ENCODE measurements at places on chromosomes 12 and 14.

DNA sequence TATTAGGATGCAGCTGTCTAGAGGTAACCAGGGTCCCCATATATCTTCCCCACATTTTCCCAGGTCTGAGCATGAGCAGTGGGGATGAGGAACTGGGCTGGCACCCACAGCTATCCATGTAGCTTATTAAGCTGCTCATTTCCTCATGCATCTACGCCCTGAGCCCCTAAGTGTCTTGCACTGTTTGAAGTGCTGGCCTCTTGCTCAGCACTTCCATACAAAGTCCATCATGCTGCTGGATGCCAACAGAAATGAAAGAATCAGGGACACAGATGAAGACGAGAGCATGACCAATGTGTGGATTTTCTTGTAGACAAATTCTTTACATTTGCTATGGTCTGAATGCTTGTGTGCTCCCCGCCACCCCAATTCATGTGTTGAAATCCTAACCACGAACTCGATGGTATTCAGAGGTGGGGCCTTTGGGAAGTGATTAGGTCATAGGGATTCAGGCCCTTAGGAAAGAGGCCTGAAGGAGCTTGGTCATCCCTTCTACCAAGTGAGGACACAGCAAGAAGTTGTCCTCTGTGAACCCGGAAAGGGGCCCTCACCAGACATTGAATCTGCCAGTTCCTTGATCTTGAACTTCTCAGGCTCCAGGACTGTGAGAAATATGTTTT is 54.5 kb downstream of the C12orf75 start:
- DNase-seq = no peak

DNA sequence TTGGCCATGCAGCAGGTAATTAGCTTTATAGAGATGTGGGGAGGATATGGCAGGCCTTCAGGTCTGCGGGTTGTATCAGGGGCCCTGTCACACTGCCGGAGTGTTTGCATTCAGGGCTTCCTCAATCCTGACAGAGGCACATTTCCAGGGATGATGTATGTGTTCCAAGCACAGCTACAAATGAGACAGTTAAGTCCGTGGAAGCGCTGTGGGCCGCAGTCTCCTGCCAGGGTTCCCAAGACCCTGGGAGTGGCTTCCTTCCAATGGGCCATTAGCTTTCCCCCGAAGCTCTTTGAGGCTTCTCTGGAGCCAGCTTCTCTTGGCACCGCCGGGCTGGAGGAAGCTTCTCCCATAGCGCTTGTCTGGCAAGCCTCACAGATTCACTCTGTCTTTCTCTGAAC is 1524.7 kb upstream of the TMEM132C start:
- DNase-seq = no peak

GRCh38 chr12:26037615-26038220 is 79.2 kb downstream of the RASSF8 start:
- no peak for DNase-seq

GRCh38 chr14:67410313-67410712 is 1.7 kb downstream of the PLEK2 start:
- no peak for DNase-seq

GRCh38 chr14:64958743-64959142 is 13.4 kb downstream of the RAB15 start:
- no peak for DNase-seq

- no peak for DNase-seq
Observed at GRCh38 chr12:45336331-45336730, 120.4 kb downstream of the ANO6 start.

DNA sequence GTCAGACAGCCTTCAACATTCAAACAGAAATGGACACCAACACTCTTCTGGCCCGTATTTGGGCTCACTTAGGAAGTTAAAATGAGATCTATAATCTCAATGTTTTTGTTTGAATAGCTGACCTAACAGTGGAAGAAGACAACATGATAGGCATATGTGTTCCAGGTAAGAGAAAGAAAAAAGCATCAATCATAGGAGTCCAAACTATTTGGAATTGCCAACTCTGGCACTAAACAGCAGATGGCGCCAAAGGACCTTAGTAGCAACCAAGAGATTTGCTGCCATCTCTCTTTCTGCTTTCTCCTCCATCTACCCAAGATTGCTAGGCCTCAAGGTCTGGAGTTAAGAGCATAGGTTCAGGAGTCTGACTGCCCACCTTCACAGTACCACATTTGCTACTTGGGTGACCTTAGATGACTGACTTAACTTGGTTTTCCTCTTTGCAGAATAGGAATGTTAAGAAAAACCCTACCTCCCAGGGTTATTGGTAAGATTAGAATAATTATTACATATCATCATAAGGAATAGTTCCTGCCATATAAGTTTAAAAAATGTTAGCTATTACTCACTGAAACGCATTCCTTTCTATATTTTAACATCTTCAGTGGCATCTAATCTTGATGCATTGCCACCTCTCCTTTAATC is 30.2 kb downstream of the PEX5 start:
- peak; percentile 26 for DNase-seq

DNA sequence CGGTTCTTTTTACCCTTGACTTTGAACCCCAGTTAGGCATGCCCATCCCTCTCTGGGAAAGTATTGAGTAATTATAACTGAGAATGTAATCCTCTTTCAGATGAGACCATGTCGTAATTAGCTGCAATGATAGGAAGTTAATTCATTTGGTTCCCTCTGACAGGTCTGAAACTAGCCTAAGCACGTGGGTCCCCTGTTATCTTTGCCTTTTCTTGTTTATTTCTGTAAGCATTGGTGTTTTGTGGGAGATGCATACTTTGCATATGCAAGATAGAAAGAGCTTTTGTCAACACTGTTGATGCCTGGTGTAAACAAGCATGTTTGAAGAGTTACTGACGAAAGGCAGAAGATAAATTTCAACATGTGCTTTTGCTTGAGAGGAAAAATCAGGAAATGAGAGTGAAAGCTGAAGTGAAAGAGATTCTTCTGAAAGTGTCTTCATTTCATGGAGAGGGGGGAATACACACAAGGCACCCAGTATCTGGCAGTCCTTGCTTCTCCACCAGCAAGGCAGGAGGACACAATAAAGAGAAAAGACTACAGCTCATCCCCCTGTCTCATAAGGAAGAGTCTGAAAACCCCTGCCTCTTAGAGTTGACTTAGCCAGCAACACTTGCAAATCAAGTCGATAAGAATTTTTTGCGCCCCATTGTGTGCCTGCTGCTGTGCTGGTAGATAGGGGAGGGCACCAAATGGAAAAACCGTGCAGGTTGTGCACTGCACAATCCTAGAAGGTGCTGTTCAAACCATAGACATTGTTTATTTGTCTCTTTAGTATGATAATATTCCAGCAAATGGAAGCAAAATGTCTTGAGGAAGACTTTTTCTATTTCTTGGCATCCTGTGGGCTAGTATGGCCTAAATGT is 77.8 kb downstream of the SLC24A4 start:
- no peak for DNase-seq

DNA sequence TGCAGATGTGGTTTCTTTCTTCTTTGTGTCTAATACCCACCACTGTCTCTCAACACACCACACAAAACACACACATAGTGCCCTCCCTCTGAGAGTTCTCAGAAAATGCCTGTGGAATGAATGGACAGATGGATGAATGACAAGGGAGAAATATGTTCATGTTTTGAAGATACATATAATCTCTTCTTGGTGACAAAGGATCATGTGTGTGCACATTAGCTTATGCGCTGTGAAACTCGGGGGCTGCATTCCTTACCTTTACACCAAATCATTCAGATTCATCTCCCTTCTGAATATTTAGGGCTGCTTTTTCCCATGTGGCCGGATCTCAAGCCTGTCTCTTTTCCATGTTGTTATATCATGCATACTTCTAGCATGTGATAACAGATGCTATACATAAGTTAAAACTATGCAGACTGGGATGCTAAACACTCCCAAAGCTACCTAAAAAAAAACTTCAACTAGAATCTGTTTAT is 111.4 kb downstream of the EPS8 start:
- DNase-seq = no peak

GRCh38 chr14:94393474-94393873 is 5.1 kb upstream of the SERPINA1 start:
- DNase-seq = no peak

- DNase-seq = no peak
Observed at GRCh38 chr12:94225506-94225905, 77.1 kb downstream of the PLXNC1 start.

DNA sequence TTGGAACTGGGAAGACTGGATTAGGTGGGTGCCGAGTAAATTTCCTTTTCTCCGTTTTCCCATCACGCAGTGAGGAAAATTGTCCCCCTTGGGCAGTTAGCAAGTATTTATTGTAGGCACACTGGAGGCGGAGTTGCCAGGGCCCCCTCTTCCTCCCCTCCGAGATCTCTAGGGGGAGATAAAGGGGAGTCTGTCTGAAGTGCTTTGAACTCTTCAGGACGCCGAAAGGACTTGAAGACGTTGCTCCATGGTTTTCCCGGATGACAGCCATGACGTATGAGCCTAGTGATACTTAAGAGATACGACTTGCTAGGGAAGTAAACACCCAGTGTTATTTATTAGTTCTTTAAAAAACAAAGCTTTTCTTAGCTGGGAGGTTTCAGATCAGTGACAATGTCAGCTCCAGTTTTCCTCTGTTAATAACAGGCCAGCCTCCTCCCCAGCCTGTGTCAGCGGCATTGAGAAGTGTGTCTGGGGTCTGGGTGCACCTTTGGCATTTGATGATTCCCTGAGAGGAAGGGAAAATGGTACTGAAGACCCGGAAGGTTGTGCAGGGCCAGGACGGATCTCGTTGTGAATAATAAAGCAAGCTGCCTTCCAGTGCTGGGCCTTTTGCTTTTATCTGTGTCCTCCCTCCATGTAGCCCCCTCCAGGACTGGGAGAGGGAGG is 78.7 kb downstream of the TSPAN9 start:
- no peak for DNase-seq

DNA sequence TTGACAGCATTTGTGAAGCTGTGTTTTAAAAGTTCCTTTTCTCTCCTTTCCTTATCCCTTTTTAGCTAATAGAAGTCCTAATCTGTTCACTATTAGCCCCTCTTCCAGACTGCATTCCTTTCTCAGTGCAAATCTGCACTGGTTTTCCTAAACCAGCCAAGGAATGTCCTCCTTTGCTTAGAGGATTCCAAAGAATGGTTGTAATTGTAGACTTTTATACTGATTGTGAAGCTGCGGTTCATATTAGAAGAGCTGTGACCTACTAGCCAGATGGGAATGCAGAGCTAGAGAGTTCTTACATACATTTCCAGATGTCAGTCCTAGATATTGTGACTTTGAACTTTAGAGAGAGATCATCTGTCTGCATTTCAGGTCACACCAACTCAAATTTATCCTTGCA is 79.8 kb downstream of the MYRFL start:
- DNase-seq = no peak

DNA sequence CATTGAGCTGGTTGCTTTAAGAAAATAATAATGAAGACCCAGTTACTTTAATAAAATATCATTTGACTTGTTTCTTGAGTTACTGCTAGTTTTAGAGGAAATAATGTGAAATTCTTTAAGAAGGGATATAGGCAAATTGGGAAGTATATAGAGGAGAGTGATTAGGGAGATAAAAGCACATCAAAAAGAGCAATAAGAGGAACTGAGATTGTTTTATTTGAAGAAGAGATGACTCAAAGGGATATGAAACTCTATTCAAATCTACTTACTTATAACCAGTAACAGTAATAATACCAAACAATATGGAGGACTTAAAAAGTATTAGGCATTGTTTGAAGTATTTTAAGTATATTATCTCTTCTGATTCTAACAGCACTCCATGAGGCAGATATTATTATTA is 37.1 kb downstream of the LRRK2 start:
- no peak for DNase-seq

DNA sequence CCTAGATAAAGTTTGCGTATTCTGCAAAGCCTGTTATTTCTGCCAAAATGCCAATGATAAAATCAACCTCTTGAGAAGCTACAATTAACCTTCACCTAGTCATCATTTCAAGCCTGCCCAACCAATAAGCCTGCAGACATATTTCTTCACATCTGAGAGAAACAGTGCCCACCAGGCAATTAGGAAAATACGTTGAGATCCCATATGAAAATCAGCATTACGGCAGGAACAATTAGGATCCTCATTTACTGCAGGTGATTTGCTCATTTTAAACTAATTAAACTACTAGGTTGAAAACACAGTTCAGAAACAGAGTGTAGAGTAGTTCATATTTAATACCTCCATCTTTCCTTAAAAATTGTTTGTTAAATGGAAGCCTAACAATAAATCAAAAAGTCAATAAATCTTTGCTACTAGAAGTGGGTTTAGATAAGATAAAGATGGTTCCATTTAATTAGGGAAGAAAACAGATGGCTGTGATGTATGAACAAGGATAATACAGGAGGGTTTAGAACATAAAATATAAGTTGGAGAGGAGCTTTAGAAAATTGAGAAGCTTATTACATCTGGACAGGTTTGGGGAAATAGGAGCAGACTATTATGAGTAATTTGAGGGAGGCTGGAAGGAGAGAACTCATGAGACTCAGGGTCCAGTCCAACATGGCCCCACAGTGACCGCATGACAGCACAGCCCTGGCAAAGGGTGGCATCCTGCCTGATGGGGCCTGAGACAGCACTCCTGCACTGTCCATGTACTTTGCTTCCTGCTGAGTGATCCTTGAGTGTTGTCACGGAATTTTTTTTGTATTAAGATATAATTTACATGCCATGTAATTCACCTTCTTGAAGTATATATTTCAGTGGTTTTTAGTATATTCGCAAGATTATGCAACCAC is 26.9 kb upstream of the PYGL start:
- no peak for DNase-seq

GRCh38 chr12:109723311-109723881 is 9.8 kb downstream of the FAM222A start:
- no peak for DNase-seq

- DNase-seq = no peak
Observed at GRCh38 chr14:78403278-78403815, 233.2 kb downstream of the NRXN3 start.

GRCh38 chr12:16269946-16270345 is 7.5 kb downstream of the SLC15A5 start:
- no peak for DNase-seq

- DNase-seq = no peak
Observed at GRCh38 chr12:107992870-107993451, 136.1 kb upstream of the WSCD2 start.

- no peak for DNase-seq
Observed at GRCh38 chr12:56299308-56299852, 750 bp downstream of the CS start.

DNA sequence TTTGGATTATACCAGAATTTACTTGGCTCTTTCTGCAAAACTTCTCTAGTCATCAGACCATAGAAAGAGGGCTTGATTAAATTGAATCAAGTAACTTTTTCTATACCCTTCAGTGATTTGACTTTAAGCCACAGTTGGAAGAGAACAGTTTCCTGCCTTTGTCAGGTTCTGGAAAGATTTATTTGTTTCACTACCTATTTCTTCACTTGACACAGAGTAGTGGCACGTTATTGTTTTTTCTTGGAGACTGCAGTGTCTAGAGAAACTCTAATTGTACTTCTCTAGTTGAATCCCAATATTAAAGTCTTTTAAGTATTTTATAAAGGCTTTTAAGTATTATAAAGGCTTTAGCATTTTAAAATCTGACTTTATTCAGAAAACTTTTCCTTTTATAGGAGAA is 138.1 kb downstream of the TMEM117 start:
- no peak for DNase-seq

Data from right kidney (tissue), 9 donors.